ENCODE measurements at places on chromosomes 1 and 21.

- no peak for DNase-seq
Observed at GRCh38 chr1:236400061-236400603, 6.0 kb downstream of the EDARADD start.

DNA sequence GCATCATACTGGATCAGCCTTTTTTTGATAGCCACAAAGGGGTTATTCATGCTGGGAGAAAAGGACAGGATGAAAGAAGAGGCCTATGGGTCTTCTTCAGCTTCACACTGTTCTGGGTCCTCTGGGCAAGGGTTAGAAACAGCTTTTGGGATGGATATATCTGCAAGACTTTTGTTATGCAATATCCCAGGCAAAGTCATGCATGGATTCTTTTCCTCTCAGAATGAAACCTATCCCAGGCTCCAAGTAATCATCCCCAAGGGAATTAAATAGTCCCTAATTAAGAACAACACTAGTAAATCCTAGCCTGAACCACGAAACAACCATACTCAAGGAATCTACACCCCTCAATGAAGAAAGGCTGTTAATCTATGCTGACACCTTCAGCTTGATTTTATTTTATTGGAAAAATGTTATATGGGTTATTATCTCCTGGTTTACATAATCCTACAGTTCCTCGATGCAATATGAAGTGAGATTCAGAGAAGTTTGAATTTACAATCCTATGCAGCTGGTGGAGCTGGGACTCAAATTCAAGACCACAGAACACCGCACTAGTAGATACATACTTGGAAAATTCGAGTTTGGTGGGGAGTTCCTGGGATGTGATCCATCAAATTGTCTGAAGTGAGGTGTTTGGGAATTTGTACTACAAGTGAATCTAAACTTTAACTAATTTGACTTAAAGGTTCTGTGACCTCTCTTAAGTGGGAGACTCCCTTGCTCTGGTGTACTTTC is 338.6 kb downstream of the TBX15 start:
- no peak for DNase-seq

DNA sequence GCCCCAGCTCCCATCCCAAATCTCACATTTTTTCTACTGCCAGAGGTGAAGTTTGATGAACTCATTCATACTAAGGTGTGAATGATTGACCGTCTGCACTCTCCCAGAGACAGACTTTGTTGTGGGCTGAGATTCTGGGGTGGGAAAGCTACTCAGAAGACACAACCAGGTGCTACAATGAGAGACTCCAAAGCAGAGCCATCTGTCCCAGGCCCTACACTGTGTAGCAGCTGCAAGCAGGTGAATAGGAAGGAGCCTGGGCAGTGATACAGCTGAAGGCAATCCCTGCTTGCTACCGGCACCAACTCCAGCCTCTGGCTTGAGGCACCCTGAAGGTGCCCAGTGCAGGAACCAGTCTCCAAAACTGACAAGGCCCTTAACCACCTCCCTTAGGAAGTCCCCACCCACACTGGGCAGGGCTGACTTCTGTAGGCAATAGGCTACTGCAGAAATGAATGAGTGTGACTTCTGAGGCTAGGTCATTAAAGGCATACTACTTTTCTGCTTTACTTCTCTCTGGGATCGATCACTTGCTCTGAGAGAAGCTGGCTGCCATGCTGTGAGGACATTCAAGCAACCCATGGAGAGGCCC is 79.7 kb upstream of the RUNX3 start:
- DNase-seq: no peak

DNA sequence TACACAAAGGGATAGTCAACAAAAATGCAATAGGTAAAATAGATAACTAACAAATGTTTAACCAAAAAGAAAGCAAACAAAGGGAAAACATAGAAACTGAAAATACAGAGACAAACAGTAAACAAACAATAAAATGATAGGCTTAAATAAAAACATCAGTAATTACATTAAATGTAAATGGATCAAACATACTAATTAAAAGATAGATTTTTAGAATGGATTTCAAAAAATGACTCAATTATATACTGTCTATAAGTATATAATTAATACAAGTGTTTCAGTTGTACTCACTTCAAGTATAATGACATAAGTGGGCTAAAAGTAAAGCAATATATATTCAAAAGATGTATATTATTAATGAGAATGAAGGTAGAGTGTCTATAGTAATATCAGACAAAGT is 101.1 kb downstream of the MRPS6 start:
- DNase-seq: no peak

DNA sequence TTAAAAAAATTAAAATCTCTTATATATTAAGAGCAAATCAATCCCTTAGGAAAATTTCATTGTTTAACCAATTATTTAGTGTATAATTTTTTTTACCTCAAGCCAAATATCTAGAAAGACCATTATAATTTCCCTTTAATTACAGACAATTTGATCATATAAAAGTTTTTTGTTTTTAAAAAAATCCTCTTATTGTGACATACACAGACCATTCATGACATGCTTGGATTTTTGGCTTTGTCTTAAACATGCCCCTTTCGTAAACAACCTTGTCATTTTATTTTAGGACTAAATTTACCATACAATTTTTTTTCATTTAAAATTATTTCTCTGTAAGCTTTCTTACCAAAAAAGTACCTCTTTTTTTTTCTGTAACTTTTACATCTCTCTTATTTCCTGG is 14.2 kb upstream of the CYP4B1 start:
- DNase-seq: no peak

- no peak for DNase-seq
Observed at GRCh38 chr1:2233997-2234761, 6.1 kb downstream of the SKI start.

DNA sequence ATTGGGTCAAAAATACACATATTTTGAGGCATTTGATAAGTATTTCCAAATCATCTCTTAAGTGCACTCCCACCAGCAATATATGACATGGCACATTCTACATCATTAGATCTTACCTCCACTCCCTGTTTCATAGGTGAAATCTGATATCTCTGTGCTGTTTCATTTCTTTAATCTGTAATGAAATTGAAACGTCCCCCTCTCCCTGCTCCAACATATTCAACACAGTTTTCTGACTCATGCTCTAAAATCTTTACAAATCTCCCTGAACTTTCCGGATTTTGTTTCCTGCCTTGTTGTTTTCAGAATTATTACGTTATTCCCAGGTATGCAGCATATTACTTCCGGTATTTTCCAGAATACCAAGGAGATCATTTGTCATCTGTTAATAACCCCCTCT is 66.1 kb upstream of the AKT3 start:
- DNase-seq: no peak

GRCh38 chr21:45525910-45526306 is 16.3 kb downstream of the SLC19A1 start:
- DNase-seq: no peak

DNA sequence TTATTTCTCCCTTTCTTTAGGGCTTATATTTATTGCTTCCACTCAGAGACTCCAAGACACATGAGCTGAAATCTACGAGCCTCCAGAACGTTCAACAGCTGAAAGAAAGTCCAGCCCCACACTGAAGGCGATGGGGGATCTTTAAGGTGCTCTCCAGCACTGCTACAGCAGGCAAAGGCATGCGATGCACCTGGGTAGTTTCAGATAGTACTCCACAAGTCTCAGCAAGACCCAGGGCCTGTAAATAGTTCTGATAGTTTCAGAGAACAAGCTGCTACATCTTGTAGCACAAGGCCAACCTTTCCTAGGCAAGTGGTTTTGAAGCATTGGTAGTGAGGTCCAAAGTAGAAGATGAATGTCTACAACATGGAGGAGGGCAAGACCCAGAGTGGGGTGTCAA is 2.2 kb upstream of the HSD3B1 start:
- no peak for DNase-seq

- no peak for DNase-seq
Observed at GRCh38 chr1:163202833-163203451, at the start of gene RGS5. RGS5 (minus strand) TSS chr1:163202916; CDS start chr1:163202835, 81 bp downstream.

DNA sequence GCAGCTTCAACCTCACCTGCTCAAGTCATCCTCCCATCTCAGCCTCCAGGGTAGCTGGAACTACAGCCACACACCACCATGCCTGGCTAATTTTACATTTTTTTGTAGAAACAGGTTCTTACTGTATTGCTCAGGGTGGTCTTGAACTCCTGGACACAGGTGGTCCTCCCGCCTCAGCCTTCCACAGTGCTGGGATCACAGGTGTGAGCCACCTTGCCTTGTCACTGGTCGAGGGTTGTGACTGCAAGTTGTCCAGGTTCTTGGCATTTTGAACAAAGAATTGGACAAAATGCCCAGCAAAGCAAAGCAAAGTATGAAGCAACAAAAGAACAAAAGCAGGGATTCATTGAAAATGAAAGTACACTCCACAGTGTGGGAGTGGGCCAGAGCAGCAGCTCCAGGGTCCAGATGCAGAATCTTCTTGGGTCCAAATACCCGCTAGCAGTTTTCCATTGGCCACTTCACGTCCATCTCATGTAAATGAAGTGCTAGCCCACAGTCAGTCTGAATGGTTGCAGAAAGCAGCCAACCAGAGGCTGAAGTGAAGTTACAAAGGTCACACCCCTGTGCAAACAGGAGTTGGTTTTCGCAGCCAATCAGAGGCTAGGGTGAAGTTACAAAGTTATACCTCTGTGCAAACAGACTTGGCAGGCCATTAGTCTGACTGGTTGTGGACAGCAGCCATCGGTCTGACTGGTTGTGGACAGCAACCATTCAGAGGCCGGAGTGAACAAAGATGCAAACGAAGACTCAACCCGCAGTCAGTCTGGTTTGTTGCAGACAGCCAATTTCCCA is 109.5 kb upstream of the KIF26B start:
- DNase-seq: peak; percentile 35

GRCh38 chr1:180951186-180951745 is 38.6 kb downstream of the KIAA1614 start:
- DNase-seq: no peak

- DNase-seq: no peak
Observed at GRCh38 chr1:106755682-106756406, 300.6 kb upstream of the PRMT6 start.

- no peak for DNase-seq
Observed at GRCh38 chr21:42386034-42386591, 9.7 kb downstream of the TMPRSS3 start.

DNA sequence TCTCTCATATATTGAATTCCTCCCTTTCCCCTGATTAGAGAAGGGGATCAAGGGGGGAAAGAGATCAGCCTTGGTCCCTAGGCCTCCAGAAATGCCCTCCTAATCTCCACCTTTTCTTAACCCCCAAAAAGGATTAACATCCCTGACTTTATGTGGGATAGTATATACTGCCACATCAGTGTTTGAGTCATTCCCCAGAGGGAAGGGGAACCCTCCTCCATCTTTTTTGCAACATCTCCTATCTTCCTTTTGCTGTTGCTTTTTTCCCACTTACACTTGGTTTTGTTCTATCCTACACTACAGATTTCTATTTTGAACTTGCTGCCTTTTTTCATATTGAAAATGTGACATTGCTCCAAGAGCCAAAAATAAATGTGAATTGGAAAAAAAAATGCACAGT is 65.4 kb upstream of the PODN start:
- no peak for DNase-seq

DNA sequence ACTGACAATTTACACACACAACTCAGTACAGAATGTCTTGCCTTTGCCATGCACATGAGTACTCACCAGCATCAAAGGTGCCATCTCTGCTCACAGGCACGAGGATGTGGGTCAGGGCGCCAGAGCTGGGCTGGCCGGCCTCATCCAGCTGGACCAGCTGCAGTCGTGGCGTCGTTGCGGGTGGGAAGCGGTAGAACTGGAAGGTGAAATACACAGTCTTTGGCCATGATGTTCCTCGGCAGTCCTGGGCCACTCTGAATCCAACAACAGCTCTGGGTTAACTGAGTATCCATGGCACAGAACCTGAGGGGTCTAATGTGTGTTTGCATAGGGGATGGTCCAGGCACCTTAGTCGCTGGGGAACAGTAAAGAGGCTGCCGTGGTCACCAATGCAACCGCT is 87.7 kb downstream of the NPHP4 start:
- no peak for DNase-seq

DNA sequence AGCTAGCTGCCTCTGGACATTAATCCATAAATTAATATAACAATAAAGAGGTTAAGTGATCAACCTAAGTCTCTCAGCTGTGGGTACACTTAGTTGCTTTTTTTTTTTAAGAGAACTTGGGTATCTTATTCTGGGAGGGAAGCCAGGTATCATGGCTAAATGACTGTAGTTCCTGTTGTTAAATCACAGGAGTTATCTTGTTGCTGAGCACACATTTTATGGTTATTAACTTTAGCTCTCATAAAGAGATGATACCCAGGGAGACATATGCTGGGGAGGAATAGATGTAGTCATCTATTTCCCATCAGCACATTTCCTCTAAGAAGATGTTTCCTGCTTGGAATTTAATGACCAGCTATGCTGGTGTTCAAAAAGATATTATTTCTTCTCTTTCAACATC is 227.8 kb downstream of the PTGER3 start:
- no peak for DNase-seq

- DNase-seq: no peak
Observed at GRCh38 chr1:85579622-85580021, 939 bp upstream of the CCN1 start.
